ENCODE measurements at places on chromosomes 7 and 10.

DNA sequence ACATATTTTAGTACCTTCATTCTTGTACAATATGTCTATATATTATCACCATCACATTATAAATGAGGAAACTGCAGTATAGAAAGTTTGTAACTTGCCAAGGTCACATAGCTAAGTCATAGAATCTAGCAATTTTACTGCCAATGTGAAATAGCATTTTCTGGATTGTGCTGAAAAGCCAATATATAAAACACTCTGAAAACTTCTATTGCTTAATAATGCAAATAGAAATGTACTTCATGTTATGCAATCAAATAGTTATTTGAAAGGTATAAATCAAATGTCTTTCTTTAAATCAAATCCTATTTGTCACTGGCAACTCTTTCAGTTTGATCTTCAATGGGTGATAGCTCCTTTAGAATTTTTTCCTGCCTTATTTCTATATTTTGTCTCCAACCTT lies 129.5 kb downstream of the TMEM26 start:
- no peak for DNase-seq

- DNase-seq, result no peak
These were observed 117.0 kb downstream of the INSYN2A start for GRCh38 chr10:127079392-127079791.

DNA sequence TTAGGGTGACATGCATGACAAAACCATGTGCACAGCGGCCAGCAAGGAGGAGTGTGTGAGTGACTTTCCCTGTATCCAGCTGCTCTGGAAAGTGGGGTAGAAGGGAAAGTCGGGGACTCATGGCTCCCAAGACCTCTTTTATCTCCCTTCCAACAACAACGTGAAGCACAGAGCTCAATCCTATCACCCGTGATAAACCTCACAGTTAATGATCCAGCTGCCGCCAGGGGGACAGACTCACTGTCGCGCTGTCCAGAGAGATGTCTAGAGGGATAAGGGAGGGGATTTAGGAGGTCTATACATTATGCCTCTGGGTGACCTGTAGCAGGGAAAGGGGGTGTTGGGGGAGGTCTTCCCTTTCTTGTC lies 84.0 kb upstream of the SMNDC1 start:
- DNase-seq, result no peak

GRCh38 chr10:90845726-90846125 lies 12.1 kb downstream of the HTR7 start:
- no peak for DNase-seq

DNA sequence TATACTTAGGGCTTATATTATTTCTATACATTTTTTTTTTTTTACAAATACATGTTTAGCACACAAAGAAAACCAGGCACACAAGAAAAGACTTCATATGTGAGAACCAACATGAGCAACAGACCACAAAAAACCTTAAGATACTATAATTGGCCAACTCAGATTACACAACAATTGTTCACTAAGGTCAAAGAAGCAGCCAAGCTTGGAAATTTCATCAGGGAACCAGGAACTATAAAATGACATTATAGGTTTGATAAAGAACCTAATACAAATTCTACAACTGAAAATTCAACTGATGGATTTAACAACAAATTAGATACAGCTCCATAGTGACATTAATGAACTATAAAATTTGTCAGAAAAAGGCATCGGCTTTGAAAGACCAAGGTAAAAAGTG lies 4.4 kb upstream of the LUC7L2 start:
- no peak for DNase-seq

DNA sequence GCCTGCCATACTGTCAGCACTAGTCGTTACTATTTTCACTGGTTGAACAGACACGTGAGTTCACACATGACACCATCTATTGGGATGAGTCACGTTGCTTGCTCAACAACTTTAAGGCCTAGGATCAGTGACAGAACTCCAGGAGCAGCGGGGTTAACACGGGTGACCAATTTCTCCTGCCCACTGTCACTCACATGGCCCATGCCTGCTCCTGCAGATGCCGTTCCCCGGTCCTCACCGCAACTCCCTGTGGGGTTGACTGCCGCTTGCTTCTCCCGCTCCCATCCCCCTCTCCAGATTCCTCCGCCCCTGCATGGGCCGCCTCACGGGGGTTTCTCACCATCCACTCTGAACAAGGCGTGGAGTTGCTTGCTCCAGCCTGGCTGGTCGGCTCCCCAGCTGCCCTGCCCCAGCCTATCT lies 128.2 kb downstream of the TAX1BP1 start:
- no peak for DNase-seq

- DNase-seq, result no peak
These were observed 11.0 kb downstream of the NUDT1 start for GRCh38 chr7:2253021-2253420.

- DNase-seq, result no peak
These were observed 175.1 kb downstream of the HGF start for GRCh38 chr7:81594767-81595166.

DNA sequence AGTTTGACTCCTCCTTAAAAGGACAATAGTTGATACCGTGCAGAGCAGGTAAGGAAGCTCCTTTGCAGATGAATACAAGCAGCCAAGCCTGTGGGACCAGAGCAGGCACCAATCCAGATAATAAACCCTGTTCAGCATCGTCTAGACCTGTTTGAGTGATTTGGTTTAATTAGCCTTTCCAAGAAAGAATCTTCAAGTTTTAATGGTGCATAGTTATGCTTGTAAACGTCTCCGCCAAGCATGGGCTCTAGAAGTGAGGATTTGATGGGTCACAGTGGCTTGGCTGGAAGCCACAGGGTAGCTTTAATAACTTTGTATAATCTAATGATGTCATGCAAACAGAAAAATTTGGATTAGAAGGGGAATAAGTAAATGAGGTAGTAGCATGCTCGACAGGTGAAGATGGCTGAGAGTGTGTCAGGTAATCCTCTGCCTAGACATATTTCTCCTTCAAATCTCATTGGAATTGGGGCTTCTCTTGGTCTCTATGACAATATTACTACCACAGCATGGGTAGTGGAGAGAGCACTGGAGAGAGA lies 188.4 kb downstream of the DYNC1I1 start:
- DNase-seq, result no peak

All from SK-N-MC (cell line).